ENCODE measurements at places on chromosomes 3 and 15. TPM values are rescaled to one million over a fixed set of nuclear protein-coding genes. Genes with fewer than 3 reads are reported as not detected.
A peak's percentile ranks its signal among the peaks of the same experiment; 100 is the strongest.

DNA sequence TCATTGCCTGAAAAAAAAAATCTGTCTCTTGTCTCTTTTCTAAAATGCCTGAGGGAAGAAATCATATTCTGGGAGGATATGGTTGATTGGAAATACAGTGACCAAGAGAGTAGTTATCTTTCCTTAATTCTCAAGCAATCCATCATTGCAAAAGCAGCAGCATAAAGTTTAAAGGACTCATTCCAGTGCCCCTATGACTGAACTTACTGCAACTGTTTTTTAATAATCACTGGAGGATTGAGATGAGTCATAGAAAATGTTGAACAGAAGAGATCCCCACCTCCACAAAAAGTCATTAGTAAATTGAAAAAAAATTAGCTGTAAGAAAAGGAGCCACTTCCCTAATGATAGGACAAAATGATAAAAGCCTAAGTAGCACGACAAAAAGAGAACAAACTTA is 121.5 kb downstream of the SLC9A9 start:
- no peak for DNase-seq

The GPR87 gene
- not detected for total RNA-seq

DNA sequence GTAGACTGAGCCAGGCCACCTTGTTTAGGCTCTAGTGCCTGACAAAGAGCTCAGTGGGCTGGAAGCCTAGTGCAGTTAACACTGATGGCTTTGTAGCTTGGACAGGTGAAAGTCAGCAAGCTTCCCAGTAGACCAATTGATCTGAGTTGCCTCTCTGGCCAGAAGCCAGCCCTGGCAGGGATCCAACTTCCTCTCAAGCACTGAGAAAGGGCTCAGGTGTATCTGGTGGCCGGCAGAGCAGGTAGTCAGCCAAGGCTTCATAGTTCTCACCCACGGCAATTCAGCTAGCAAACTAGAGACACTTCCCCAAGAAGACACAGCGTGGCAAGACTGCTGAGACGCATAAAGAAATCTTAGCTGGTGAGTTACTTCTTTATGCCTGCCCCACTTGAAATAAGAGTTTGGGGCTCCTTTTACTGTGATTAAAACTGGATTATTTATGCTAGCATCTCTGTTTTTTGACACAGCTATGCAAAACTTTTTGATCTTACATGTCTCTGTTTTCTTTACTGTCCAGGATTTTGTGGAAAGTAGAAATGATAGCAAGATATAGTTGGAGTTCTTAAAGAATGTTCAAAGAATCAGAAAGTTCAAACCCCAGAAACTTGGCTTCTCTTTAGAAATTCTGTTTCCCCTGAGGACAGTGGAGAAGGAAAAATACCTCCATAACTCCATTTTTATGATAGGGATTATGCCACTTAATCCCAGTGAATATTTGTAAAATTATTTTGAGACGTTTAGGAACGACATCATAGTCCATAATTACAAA is 8.4 kb upstream of the CA12 start:
- peak; percentile 96 for DNase-seq

DNA sequence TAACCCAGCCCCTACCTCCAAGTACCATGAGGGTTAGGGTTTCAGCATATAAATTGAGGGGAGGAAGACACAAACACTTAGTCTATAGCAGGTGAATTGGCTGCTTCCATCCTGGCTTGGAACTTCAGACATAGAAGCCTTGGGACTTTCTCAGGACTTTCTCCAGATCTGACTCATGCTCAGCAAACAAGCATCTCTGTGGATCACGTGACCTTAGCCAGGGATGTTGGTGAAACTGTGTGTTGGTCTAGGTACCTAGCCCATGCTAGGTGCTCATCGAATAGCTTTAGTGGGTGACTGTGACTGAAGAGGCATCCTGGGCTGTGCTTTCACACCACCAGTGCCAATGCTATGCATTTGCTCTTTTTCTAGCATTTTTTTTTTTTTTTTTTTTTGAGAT is 58.9 kb downstream of the CD47 start:
- DNase-seq: no peak

- DNase-seq: no peak
These were observed 288.9 kb downstream of the FAM43A start for GRCh38 chr3:194974468-194975135.

The FBLN2 gene
- total RNA-seq: 54.7 TPM

DNA sequence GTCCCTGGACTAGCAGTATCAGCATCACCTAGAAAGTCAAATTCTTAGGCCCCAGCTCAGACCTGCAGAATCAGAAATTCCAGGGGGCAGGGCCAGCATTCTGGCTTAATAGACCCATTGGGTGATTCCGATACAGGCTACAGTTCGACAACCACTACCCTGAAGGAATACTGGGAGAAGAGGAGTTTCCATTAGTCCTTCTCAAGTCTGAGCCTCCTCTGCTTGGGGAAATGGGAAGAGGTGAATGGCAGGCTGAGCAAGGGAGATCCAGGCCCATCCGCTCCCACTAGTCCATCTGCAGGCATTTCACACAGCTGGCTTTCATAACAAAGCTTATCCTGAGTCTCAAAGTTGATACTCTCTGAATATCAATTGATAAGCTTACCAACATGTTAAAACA is 69.1 kb downstream of the MECOM start:
- DNase-seq: no peak

The P3H2 gene
- 3.0 TPM for total RNA-seq

GRCh38 chr3:141275032-141275422 is 43.4 kb downstream of the PXYLP1 start:
- DNase-seq: no peak

- no peak for DNase-seq
These were observed 26.2 kb downstream of the FAM43A start for GRCh38 chr3:194711913-194712312.

DNA sequence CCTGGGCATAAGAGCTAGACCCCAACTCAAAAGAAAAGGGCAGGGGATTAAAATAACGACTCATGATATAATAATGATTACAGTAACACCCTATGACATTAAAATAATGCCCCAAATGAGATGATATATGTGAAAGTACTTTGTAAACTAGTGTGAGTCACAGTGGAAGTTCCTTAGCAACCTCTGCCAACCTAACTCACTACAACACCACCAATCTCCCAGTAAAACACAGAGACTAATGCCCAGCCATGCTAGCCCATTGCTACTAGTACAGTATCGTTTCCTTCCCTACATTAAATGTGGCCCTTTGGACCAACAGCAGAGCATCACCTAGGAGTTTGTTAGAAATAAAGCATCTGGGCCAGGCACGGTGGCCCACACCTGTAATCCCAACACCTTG is 11.2 kb upstream of the ADAMTS7 start:
- DNase-seq: no peak

- no peak for DNase-seq
These were observed 5.8 kb downstream of the EOMES start for GRCh38 chr3:27716309-27716708.

The LRRC3B gene
- not detected for total RNA-seq

- DNase-seq: no peak
These were observed 279.2 kb upstream of the TMC3 start for GRCh38 chr15:81653259-81653658.

GRCh38 chr3:150149651-150150051 is 179.0 kb upstream of the PFN2 start:
- DNase-seq: no peak

- DNase-seq: peak; percentile 90
These were observed 77.7 kb downstream of the OCA2 start for GRCh38 chr15:28021281-28022039.

DNA sequence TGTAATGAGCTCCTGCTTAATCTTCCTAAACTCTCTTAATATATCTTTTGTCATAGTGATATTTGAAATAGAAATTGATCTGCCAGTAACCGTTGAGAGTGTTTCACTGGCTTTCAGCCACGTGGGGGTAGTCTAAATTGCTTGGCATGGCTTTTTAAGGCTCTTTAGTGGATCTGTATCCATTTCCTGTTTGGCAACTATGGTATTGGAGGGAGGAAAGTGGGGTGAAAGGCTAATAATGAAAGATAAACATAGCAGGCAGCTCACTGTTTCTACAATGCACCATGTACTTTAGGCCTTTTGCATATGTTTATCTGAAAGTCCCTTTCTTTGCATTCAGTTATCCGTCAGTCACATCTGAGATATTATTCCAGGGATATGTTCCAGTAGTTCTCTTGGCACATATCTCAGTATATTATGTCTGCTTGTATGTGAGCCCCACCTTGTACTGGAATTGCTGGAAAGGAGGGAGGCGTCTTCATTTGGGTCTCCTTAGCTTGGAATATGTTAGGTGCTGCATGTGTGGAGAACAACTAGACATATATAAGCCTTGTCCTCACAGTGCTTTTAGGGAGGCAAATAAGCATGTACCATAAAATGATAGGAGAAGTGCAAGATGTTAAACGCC is 10.8 kb downstream of the TOPAZ1 start:
- DNase-seq: no peak

The ESYT3 gene
- total RNA-seq: 6.0 TPM

DNA sequence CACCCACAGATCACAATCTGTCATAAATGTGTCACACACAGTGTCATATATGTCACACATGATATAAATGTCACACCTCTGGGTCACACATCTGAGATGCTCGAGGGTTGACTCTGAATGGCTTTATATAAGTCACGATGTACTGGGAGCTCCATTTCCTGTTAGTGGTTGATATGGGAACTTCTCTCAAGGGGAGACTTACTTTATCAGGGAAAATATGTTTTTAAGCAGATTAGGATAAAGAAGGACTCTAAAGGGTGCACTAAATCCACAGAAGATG is 83.9 kb upstream of the MEF2A start:
- DNase-seq: no peak

DNA sequence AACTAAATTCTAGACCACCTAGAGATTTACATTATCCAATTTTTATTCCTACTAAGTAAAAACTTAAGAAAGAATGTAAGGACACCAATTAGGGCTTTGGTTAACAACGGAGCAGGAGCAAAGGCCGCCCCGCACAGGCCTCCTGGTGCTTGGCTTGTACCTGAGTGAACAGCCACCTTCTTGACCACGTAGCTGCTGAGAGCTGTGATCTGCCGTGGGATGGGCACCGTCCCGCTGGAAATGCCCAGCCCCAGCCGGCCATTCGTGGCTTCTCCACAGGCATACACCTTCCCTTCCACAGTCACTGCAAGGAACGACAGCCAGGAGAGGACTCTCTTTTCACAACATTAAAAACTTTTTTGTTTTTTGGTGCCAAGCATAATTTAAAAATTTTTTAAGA is 79.6 kb upstream of the OCA2 start:
- DNase-seq: no peak

The AMOTL2 gene
- 71.5 TPM for total RNA-seq

DNA sequence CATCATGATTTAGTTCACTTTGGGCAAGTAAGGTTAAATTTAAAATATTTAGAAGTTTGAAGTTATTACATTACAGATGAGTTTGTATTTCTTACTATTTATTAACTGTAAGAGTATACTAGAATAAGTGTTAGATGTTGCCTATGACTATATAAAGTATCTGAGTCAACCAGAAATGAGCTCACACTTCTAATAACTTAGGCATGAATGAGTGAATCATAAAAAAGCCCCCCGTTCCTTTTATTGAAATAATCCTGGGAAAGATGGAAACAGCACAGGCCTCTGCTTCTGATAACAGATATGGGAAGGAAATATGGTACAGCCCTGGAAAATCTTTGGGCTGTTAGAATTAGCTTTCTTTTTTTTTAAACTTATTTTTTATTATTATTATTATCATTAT is 66.6 kb upstream of the TGFBR2 start:
- DNase-seq: no peak

The TM4SF18 gene
- total RNA-seq: 7.9 TPM

GRCh38 chr3:125594125-125594524 is 1.2 kb downstream of the OSBPL11 start:
- no peak for DNase-seq

The FOXL2NB gene
- 0.26 TPM for total RNA-seq

DNA sequence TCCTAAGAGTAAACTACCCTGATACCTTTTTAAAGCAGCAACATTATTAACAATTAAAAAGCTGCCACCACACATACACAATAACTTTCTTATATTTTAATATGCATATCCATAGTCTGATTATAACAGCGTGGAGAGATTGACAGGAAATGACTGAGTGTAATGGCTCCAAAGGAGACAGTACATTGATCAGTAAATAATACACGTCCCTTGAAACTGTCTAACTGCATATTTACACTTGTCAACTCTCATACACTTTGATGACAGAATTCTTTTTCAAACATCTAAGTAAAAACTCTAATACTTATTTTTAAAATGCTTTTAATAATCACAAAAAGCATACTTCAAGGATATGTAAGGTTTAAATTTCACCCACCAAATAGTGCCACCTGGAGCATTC is 99.5 kb downstream of the FOXP1 start:
- DNase-seq: no peak

The CHRNA5 gene
- total RNA-seq: 1.6 TPM

The CCDC39 gene
- total RNA-seq: 0.26 TPM

The H1-8 gene
- not detected for total RNA-seq

GRCh38 chr3:50342813-50343633 is 2.4 kb upstream of the RASSF1 start:
- DNase-seq: no peak

GRCh38 chr3:192435241-192435640 is 292.1 kb downstream of the FGF12 start:
- no peak for DNase-seq

The KLHL18 gene
- 7.3 TPM for total RNA-seq

The GOLGA6L4 gene
- total RNA-seq: 6.3 TPM

The PRR20G gene
- total RNA-seq: not detected

DNA sequence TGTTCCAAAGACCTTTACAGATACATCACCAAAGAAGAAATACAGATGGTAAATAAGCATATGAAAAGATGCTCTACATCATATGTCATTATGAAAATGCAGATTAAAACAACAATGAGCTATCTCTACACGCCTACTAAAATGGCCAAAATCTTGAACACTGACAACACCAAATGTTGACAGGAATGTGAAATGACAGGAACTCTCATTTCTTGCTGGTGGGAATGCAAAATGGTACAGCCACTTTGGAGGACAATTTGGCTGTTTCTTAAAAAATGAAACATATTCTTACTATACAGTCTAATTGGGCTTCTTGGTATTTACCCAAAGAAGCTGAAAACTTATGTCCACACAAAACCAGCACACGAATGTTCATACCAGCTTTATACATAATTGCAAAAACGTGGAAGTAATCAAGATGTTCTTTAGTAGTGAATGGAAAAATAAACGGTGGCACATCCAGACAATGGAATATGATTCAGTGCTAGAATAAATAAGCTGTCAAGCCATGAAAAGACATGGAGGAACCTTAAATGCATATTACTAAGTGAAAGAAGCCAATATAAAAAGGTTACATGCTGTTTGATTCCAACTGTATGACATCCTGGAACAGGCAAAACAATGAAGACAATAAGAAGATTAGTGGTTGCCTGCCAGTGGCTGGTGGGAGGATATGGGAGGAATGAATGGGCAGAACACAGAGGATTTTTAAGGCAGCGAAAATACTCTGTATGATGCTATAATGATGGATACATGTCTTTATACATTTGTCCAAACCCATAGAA is 81.3 kb upstream of the NEDD4 start:
- no peak for DNase-seq

The ZNF770 gene
- total RNA-seq: 7.6 TPM

DNA sequence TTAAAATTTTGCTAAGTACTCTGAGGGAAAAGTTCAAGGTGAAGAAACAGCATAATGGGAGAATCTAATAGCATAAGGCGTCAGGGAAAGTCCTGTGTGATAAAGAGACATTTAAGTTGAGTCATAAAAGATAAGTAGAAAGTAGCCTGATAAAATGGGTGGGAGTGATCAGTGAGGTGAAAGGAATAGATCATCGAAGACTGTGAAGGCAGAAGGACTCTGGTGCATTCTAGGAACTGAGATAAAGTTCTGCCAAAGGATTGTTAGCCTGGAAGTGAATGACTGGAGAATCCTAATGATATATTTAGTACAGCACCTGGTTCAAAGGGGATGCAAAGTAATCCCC is 149.9 kb downstream of the CFAP20DC start:
- no peak for DNase-seq

GRCh38 chr3:107757140-107757539 is 234.4 kb downstream of the BBX start:
- no peak for DNase-seq

The NPAP1 gene
- 0.33 TPM for total RNA-seq
